ENCODE measurements at places on chromosomes 16 and 17.

GRCh38 chr17:55273579-55274354 lies 9.0 kb downstream of the HLF start:
- DNase-seq, result no peak

GRCh38 chr17:50581316-50581715 lies 20.8 kb downstream of the CACNA1G start:
- DNase-seq, result no peak

GRCh38 chr17:14299280-14300141 lies 1.4 kb upstream of the HS3ST3B1 start:
- no peak for DNase-seq

GRCh38 chr16:1610071-1610898 lies 1.6 kb downstream of the IFT140 start:
- peak; percentile 82 for DNase-seq

DNA sequence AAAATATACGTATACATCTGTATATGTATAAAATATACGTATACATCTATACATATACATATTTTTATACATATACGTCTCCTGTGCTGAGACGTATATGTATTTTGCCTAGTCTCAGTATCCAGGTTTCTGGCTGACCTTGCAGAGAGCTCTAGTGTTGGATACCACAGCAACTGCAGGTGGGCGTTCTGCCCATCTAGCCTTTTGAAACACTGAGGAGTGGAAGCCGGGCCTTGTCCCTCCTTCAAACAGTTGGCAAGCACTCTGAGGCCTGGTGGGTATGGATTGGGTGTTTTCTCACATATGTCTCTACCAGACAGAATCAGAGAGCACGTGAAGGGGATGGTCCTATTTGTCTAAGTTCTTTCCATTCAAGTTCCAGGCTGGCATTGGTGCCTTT lies 39.4 kb upstream of the MRC2 start:
- DNase-seq, result no peak

GRCh38 chr17:57434361-57434760 lies 178.0 kb downstream of the MSI2 start:
- DNase-seq, result no peak

DNA sequence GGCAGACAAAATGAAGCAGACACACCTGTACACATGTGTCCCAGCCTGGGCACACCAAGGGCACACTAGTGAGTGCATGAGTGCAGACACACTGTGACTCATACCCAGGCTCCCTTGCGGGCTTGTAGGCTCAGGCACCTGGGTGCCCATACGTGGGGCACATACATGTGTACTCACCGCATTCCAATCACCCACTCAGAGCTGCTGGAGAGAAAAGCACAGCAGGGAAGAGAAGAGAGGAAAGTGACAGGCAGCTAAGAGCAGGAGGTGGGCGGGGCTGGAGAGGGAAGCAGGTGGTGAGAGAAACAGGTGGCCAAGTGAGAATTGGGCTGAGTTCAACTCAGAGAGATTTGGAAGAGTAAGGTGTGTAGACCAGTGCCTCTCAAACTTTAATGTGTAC lies 54.0 kb downstream of the TMEM132E start:
- DNase-seq, result no peak

DNA sequence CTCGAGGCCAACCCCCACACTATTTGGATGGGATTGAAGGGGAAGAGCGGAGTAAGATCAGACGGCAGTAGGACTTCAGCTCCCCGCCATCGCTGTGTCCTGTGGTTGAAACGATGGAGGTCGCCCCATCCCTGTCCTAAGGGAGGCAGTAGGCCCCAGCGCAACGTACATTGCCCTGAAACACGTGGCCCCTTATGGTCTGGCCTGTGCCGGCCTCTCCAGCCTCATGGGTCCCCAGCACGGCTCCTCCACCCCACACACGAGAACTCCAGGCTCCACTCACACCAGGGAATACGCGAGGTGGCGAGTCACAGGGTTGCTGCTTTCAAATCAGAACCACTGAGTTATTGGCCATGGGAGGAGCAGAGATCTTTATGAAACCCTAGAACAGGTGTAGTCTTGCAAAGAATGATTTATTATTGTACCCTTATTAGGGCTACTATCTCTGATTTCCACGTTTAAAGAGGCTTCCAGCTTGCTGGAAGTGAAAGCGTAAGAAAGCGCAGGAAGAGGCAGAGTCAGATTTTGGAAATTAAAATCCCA lies 669 bp upstream of the DCTPP1 start:
- DNase-seq, result no peak

- DNase-seq, result no peak
These were observed 2.2 kb upstream of the CMIP start for GRCh38 chr16:81442220-81442915.
